ENCODE measurements at places on chromosomes 5 and 9.

GRCh38 chr9:127444283-127444920 lies 6.8 kb downstream of the RPL12 start:
- DNase-seq, result no peak

GRCh38 chr5:178426326-178427130 lies 163.7 kb downstream of the COL23A1 start:
- DNase-seq, result no peak

DNA sequence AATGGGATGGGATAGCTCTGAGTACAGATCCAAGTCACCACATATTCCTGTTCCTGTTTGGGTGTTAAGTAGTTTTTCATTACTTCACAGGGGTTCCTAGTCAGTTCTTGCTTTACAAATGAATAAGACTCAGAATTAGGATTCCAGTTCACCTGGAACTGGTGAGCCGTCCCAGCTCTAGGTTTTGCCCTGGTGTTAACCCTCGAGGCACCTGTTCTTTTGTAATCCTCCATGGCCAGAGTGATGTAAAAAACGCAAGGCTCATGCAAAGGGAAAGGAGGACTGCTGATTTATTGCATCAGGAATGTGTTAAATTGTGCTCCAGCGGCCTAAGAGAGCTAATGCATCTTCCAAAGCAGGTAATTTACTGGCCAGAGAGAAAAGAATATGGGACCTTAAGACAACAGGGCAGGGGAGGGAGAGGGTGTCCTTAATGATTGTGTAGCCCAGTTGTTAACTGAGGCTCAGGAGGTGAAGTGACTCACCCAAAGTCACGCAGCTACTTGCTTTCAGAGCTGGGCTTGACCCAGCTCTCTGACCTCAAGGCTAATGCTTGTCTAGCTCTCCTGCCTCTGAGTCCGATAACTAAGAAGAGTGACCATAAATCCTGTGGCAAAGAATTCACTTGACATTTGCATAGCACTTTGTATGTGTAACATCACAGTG lies 70.5 kb downstream of the DMRT2 start:
- no peak for DNase-seq

- no peak for DNase-seq
Observed at GRCh38 chr9:15909297-15909696, 356.5 kb downstream of the CCDC171 start.

DNA sequence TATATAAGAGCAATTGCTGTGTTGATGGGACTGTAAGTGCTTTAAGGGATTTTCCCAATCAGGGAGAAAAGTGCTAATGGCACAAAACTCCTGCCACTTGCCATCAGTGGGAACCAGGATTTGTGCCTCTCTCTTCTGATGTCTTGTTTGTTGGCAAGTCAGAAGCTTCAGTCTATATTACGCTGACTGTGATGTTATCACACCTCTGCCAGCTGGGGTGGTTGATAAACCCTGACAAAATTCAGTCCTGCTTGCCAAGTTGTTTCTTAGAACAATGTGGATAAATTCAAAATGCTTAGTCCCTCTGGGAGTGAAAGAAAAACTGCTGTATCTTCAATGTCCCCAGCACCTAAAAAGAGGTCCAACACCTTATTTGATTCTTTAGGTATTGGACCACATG lies 161.4 kb upstream of the FBXL7 start:
- no peak for DNase-seq

GRCh38 chr9:33762343-33762742 lies 33.0 kb upstream of the PRSS3 start:
- no peak for DNase-seq

DNA sequence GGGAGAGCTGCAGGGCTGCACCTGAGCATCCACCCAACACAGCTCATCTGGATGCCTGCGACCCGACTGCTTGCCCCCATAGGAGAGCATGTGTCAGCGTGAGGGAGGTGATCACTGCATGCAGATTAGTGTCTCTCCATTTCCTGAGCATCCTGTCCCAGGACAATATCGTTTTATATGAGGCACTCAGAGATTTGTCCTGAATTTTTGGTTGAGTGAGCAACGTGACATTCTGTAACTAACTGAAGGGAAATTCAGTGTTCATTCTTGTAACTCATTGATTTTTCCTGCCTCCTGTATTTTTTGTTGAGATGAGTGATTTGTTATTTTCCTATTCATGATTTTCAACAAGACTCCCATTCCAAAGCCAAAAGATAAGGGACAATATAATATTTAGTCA lies 20.7 kb upstream of the ANKRD34B start:
- no peak for DNase-seq

GRCh38 chr5:68047035-68047434 lies 168.5 kb upstream of the PIK3R1 start:
- DNase-seq, result no peak

DNA sequence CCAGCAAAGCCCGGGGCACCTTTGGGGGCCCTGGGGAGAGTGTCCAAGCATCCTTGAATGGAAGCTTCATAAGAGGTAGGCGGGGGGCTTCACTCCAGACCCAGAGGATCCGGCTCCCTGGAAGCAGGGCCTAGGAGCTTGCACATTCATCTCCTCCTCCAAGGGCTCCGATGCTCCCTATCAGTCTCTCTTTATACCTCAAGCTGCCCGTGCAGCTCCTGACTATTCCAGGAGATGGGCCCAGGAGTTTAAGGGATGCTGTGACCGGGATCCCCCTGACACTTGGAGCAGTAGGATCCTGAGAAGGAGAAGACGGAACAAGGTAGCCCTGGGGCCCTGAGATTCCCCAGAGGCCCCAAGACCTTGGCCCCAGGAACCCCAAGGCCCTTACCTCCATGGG lies 25.9 kb downstream of the CSF1R start:
- DNase-seq, result no peak

DNA sequence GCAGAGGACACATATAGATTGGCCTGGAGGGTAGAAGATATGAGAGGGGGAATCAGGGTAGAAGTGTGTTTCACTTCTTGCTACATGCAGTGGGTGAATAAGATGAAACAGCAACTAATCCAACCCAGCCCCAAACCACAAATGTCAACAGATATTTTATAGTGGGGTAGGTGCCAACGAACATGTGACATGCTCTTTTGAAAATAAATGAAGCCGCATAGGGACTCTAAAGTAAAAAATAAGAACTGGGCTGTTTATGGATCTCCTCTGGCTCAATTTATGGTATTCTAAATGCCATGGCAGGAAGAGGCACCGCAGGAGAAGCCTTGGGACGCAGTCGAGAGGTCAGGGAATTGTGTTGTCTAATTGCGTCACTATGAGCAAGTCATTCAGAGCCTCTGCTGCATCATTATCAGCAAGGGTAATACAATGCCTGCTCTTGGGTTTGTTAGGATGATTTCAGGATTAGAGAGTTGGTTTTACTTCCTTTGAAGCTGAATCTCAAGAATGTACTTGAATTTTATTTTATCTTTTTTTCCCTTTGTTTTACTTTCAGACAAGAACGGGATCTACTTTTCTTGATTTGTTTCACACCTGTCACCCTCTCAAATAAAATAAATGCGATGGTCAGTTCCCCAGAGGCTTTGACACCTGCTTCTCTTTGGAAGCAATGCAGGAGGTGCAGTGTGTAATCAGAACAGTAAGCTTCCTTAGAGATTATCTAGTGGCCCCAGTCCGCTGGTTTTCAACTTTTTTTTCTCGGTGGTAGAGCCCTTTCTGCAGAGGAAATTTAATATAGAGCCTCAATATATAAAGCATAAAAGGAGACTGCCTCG lies 375.6 kb upstream of the CLINT1 start:
- DNase-seq, result no peak

GRCh38 chr9:127612939-127613582 lies 984 bp downstream of the STXBP1 start:
- peak; percentile 80 for DNase-seq

DNA sequence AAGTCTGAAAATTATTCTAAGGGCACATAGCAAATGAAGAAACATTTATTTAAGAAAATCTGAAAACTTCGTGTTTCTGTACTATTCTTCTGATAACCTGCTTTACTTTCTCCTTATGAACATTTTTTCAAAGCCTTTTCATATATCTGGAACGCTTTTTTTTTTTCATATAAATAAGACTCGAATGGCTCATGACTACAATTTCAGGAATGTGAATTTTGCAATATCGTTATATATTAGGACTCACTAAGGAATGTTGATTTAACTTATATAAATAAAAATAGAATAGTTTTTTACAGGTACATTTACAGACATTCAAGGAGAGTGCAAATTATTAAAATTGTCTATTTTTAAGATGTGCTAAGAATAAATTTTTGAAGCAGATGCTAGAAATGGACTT lies 42.9 kb downstream of the GPBP1 start:
- no peak for DNase-seq

GRCh38 chr5:177511181-177511580 lies 1.6 kb upstream of the DOK3 start:
- no peak for DNase-seq

GRCh38 chr9:120742951-120743416 lies 28.7 kb upstream of the MEGF9 start:
- DNase-seq, result peak; percentile 83

DNA sequence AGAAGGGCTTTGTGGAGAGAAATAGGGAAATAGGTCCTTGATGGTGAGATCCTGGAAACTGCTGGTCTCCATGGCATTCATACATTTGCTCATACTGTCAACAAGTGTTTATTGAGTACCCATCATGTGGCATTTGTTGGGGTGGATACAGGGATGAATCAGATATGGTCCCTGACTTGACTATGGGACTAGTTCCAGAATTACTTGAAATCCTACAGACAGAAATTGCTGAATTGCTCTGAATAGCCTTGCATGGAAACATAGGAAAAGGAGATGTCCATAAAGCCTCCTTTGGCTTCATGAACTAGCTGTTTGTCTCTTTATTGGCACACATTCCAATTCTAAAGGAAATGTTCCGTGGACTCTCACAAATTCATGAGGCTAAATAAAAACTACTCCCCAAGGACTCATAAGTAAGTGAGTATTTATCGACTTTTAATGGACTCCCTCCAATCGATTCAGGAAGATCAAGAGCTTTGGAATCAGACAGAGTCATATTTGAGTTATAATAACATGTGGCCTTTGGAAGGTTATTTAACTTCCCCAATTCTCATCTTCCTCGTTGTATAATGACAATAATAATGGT lies 122.4 kb upstream of the C6 start:
- DNase-seq, result no peak

- no peak for DNase-seq
Observed at GRCh38 chr9:121271368-121272341, 3.7 kb downstream of the GSN start.

DNA sequence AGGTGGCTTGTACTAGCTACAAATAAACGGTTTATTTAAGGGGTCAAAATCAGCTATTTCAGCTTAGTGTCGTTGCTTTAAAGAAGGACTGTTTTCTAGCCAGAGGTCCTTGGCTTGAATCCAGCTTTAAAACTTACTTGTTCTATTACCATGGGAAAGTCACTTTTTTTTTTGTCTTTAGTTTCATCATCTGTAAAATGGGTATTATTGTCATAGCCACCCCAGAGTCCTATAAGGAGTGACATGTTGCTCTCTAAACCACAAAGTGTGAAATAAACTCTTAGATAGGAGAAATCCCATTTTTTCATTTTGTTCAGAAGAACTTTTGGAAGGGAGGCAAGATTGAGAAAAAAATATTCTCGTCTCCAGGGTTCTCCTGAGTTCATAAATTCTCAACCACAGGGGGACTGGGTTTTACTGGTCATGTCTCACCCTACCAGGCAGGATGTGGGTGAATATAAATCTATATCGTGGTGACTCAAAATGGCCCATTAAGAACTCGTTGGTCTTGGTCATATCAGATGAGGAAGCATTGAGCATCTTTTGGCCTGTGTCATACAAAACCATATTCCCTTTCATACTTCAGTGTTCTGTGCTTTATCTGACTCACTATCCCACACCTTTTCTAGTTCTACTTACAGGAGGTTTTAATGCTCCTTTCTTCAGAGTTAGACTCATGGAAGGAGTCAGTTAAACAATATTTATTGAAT lies 202.7 kb upstream of the NR3C1 start:
- no peak for DNase-seq

DNA sequence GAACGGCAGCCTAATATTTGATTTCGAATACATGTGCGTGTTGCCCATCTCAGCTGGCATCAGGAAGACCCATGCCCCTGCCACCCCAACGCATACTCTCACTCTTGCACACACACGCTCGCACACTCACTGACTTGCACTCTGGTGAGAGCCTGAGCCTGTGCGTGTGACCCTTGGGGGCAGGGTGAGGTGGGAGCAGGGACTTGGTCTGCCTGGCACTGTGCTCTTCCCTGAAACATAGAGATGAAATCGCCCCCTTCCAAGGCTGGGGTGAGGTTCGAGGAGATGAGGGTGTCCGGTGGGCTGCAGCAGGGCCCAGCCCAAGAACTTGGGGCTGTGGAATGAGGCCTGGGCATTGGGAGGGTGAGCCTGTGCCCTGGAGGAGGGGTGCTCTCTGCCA lies 1.2 kb downstream of the LCN9 start:
- DNase-seq, result no peak

DNA sequence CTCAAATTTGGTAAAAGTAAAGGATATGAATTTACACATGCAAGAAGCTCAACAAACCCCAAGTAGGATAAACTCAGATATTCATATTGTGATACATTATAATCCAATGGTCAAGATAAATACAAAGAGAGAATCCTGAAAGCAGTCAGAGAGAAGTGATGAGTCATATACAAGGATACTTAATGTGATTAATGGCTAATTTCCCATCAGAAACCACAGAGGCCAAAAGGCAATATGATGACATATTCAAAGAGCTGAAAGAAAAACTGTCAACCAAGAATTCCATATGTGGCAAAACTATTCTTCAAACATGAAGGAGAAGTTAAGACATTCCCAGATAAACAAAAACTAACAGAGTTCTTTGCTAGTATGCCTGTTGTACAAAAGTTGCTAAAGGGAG lies 19.5 kb upstream of the IRF1 start:
- no peak for DNase-seq

DNA sequence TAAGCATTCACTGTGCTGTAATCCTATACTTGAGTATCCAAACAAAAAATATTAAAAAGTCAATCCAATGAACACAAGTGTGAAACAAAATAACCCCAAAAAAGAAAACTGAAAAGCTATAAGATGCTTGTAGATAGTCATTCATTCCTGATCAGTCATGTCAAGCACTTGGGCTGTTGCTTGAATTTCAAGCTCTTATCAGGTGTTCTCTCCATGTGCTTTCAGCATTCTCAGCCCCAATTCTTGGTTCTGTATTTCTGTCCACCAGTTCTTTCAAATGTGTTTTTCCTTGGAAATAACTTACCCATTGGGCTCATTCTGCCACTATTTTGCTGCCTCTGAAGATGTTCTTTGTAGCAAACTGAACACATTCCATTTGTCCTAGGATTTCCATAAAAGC lies 4.7 kb downstream of the ZFAND5 start:
- DNase-seq, result no peak

- DNase-seq, result no peak
Observed at GRCh38 chr5:137665678-137666460, 70.0 kb downstream of the KLHL3 start.

GRCh38 chr9:3410461-3410860 lies 115.3 kb downstream of the RFX3 start:
- no peak for DNase-seq

DNA sequence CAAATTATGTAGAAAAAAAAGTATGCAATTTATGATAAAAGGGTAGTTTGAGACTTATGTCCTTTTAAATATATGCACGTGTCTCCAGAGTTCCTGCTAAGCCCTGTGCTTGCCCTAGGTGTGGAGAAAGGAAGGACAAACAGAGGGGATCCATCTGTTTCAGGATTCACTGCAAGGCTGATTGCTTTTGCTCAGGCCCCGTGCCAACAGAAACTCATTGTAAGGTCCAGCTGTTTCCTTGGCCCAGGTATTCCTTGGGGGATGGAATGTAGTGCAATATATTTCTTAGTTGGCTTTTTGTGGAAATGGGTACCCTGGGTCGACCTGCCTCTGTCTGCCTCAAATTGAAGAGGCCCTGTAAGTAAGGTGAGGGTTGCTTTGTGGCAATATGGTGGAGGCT lies 268.6 kb upstream of the CLINT1 start:
- DNase-seq, result no peak

- DNase-seq, result peak; percentile 6
Observed at GRCh38 chr9:3526997-3527940, 1.5 kb upstream of the RFX3 start.

All from HuH-7.5 (cell line).